NCI-H748 treated with DMSO at 0.1 percent for 48 hours (cell line): ENCODE measurements at places on chromosomes 2 and 18.

- no peak for DNase-seq
Observed at GRCh38 chr18:24443870-24444269, 16.6 kb upstream of the HRH4 start.

DNA sequence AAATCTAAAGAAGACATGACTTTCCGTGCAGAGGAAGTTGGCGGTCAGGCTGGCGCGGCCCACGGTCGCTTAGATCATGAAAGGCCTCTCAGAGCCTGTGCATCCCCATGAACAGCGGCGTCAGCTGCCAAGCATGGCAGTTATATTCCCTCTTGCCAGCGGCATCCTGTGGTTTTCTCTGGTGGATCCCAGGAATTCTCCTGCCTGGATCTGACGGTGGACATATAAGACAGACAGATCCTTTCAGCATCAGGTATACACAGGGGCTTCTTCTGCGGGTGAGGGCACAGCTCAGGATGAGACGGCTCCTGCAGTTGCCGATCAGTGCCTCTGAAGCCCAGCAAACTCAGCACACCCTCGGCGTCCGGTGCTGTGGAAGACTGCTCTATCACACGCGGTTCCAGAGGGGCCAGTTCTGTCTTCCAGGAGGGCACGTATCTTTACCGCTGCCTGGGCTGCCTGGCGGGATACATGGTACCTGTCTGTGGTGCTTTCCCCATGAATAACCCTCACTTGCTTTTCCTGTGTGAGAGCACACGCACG lies 157.8 kb downstream of the LDLRAD4 start:
- DNase-seq, result no peak

- DNase-seq, result peak; percentile 41
Observed at GRCh38 chr2:232504438-232504837, 15.8 kb upstream of the PRSS56 start.

DNA sequence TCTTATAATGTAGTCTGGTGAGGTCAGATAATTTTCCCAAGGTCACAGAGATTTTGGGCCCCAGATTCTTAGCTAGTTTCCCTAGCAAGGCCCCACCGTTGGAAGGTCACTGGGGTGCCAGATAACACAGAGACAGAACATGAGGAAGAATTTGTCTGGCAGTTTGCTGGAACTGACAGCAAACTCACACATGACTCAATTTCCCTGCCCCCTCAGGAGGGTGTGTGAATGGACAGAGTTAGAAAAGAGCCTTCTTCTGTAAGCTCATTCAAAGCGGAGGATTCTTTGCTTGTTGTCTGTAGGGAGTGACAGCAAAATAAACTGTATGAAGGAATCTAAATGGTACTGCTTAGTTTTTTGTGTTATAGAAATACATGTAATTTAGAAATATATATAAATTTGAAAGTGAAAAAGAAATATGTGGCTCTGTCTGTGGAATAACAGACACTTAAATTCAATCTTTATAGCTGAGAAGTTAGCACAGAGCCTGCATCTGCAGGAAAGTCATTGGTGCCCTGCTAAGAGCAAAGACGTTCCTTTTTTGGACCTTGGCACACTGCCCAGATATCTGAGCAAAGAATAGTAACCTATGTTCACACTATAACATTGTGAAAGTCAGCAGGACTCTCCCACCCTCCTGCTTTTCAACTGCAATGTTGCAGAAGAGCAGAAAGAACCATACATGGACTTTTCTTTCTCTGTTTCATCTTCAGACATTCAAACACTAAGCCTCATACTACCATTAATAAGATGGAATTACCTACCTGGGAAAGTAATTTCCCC lies 2.1 kb downstream of the MDH1 start:
- no peak for DNase-seq

- no peak for DNase-seq
Observed at GRCh38 chr2:233707940-233708644, 4.6 kb upstream of the UGT1A5 start.

DNA sequence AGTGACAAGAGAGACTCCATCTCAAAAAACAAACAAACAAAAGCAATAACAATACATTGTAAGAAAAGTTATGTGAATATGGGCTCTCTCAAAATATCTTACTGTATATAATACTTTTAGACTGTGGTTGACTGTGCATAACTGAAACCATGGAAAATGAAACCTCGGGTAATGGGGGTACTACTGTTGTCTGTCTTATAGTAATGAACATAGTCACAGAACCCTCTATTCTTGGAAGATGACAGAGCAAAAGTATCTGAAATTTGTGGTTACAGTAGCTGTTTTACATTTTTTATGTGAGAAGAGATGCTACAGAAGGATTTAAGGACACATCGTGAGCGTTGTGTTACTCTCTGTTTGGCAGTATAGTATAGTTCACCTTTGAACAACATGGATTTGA lies 60.5 kb downstream of the MAP4K4 start:
- DNase-seq, result no peak

DNA sequence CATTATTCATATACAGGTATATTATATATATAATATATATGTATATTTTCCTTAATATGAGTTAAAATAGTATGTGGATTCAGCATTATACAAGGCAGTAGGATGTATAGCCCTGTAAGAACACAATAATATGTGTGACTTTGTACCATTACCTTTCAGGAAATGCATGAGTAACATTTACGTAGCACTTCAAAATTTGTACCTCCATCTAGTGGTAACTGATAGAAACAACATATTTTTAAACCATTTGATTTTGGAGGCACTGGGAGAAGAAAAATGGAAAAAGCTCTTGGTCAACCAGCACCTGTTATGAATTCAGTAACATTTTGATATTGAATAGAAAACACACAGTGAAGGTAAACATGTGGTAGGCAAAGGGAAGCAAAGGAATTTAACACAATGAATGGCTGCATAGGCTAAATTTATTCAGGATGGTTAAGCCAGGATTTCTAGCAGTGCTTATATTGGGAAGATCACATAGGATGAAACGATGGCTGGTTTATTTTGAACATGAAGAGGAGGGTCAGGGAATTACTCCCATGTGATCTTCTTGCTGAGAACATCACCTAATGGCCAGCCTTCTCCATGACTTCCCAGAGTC lies 565.5 kb downstream of the CCDC85A start:
- DNase-seq, result peak; percentile 6

GRCh38 chr2:95040426-95040825 lies 14.9 kb downstream of the MAL start:
- DNase-seq, result no peak

- DNase-seq, result no peak
Observed at GRCh38 chr2:9570182-9571060, 14.8 kb upstream of the ADAM17 start.

- DNase-seq, result no peak
Observed at GRCh38 chr2:274503-274902, 9.8 kb downstream of the ACP1 start.

- DNase-seq, result no peak
Observed at GRCh38 chr18:24868760-24869237, 408.4 kb downstream of the HRH4 start.

- no peak for DNase-seq
Observed at GRCh38 chr2:38074764-38075506, 1.0 kb downstream of the CYP1B1 start.

DNA sequence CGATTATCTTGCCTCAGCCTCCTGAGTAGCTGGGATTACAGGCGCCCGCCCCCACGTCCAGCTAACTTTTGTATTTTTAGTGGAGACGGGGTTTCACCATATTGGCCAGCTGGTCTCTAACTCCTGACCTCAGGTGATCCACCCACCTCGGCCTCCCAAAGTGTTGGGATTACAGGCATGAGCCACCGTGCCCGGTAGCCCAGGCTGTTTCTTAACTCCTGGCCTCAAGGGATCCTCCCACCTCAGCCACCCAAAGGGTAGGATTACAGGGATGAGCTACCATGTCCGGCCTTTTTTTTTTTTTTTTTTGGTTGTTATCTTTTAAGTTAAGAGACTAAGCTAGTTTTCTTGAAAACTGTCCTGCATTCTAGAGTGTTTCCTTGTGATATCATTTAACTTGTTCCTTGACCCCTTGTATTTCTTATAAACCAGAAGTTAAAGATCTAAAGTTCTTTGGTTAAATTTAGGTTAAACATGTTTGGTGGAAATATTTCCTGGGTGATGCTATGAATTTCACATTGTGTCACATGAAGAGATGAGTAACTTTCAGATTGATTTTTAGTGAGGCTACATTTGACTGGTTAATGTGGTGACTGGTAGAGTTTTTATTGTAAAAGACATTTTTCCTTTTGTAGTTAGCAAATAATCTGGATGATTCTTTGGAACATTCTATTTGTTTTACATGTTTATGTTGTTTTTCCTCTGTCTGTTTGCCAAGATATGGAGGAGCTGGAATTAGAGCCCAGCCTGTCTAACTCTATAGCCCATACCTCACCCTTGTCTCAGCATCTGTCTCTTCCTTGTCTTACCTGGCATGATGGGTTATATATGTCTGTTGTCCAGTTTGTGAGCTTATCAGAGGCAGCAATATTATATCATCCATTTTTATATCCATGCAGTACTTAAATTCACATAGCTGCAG lies 5.2 kb downstream of the NCAPH start:
- DNase-seq, result no peak

DNA sequence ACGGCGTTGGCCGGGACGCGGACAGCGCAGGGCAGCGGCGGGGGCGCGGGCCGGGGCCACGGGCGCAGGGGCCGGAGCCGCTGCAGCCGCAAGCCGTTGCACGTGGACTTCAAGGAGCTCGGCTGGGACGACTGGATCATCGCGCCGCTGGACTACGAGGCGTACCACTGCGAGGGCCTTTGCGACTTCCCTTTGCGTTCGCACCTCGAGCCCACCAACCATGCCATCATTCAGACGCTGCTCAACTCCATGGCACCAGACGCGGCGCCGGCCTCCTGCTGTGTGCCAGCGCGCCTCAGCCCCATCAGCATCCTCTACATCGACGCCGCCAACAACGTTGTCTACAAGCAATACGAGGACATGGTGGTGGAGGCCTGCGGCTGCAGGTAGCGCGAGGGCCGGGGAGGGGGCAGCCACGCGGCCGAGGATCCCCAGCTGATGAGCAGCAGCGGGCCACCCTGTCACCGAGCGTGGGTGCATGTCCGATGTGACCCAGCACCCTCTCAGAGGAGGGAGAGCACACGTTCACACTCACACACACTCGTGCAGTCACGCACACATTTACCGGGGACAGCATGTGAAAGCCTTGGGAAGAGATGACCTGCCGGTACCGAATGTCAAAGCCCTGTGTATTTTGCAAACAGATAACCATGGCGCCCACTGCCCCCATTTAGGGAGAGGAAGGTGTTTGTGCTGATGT lies 4.2 kb downstream of the GDF7 start:
- DNase-seq, result no peak

DNA sequence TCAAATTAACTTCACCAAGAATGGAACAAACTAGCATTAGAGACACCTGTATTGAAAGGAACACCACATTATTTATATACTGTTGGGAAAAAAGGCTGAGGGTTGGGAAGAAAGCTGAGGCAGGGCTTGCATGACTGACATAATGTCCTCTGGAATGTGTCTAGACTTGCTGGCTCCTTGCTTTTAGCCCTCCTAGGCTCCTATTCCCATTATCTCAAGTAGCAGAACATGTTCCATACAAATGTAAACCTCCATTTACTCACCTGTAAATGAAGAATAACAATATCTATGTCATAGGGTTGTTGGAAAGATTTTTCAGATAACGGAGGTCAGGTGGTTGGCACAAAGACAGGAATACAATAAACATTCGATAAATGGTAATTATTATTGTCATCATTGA lies 976 bp upstream of the ACADL start:
- DNase-seq, result no peak

- no peak for DNase-seq
Observed at GRCh38 chr2:3960106-3960505, 256.7 kb downstream of the DCDC2C start.

GRCh38 chr2:40915651-40916050 lies 463.8 kb upstream of the SLC8A1 start:
- DNase-seq, result no peak

GRCh38 chr2:190767821-190768220 lies 112.8 kb upstream of the GLS start:
- no peak for DNase-seq

GRCh38 chr2:189854940-189855339 lies 70.7 kb downstream of the PMS1 start:
- no peak for DNase-seq

GRCh38 chr2:172107690-172108586 lies 5.2 kb upstream of the DLX2 start:
- DNase-seq, result no peak

DNA sequence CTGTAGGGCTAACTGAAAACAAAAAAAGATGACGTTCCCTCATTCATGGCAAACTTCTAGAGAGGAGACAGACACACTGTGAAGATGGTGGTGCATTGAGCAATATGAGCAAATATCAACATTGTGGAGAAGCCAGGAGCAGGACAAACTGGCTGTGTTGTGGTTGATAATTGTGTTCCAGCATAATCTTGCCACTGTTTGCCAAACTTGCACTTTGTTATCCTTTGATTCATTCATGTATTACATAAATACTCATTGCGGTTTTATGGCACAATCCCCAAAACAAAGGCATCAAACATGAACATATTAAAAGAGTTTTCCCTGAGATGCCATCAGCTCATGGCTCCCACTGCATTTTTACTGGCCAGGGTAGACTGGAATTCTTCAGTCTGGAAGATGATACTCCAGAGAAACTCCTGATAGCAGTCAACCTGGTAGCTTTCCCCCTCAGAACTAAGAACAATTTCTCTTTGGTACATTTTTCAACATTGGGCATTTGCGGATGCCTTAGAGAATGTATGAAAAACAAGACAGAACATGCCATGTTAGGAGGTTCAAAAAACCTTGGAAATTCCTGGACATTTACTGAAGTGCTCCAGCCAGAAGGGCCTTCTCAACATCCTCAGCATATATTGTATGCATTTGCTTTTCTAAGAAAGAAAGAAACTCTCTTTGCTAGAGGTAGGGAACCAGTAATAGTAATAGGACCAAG lies 487.4 kb upstream of the CELF4 start:
- DNase-seq, result no peak

GRCh38 chr2:232761301-232761907 lies 15.0 kb downstream of the KCNJ13 start:
- DNase-seq, result peak; percentile 1

- no peak for DNase-seq
Observed at GRCh38 chr2:109415581-109416013, 198.2 kb downstream of the SEPTIN10 start.

DNA sequence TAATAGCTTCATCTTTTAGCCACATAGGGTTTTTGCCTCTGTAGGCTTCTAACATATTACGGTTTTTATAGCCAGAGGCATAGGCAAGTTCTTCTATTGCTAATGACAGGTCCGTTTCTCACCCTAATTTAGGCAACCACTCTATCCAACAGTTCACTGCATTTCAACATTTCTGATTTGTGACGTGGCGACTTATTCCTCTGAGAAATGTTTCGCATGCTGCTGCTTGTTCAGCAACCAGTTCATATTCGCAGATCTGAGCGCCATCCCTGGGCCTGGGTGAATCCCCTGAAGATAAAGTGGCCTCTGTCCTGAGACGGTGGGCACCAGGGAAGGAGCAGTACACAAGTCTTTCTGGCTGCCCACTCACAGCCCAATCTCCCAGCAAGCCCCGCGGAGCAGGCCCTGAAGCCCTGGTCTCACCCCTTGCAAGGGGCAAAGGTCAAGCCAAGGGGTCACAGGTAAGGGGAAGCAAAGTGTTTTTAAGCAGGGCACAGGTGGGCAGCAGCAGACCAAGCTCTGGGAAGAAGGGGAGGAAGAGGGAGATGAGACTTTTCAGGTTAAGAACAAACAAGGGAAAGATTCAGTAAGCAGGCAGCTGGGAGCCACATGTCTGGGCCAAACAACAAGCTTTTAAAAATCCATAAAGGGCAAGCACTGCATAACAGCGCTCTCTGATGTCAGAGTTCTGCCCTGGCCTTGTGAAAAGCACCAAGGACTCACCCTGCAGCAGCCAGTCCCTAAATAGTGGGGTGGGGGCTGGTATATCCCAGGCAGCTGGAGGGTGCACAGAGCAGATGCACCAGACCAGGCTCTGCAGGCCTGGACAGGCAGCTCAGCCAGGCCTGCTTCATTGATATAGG lies 10.8 kb upstream of the COX7A2L start:
- DNase-seq, result no peak
